GM23248 (cell line): ENCODE measurements at places on chromosomes 4 and X.

DNA sequence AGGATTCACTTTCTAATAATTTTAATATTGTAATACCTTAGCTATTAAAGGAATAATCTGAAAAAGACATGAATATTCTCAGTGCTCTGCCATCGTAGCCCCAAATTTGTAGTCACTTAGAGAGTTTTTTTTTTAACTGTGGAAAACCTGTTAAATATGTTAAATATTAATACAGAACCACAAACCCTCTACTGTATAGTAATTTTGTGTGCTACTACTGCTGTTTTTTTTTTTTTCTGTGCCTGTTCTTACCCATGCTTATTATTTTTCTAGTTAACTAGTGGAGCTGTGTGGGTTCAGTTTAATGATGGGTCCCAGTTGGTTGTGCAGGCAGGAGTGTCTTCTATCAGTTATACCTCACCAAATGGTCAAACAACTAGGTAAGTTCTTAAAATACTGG, 15.8 kb downstream of the PLK4 start:
- DNase-seq = no peak

GRCh38 chr4:76003620-76004019, 3.7 kb downstream of the CXCL9 start:
- no peak for DNase-seq

DNA sequence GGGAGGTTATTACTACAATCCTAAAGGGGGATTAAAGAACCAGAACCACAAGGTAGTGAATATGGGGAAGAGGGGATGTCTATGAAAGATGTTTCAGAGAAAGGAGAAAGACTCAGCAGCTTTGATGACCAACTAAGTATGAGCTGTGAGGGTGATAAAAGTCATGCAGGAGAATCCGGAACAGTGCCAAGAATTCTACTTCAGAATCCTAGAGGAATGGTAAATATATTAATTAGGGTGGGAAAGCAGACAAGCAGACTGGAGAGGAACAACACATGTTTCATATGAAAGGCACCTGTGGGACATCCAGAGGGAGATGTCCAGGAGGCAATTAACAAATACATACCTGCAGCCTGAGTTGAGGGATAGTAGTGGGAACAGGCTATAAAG, 642.2 kb upstream of the DIPK2B start:
- DNase-seq = peak; percentile 35

DNA sequence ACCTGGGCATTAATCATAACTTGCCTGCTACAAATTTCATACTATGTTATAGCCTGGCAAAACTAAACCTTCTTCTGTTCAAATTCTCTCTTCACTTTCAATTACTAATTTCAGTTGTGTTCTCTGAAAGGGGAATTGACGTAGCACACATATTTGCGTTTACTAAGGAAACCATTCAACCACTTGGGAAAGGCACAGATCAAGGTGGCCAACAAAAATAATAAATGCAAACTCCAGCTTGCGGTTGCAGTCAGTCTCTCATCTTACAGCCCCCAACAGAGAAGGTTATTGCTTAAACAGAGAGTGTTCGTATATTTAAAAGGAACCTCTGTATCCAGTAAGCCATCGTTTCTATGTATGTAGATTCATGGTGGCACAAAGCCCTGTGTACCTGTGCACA, 4.0 kb downstream of the SRPX start:
- no peak for DNase-seq

DNA sequence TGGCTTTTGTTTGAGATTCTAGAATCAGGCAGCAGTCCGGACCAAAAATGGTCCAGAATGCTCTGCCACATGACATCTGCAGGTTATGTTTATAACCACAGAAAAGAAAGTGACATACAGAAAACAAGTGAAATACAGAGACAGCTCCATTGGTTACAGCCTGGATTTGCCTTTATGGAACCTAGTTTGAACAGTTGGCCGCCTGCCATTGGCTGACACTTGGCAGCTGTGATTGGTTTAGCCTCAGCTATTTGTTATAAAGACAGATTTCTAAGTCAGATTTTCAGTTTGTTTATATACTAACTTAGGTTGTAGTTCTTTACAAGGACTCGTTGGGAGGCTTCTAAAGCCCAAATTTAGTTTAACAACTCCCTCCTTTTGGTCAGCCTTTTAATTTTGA, 40.8 kb upstream of the IL9R start:
- no peak for DNase-seq
